ENCODE measurements at places on chromosomes 5 and 9. TPM values are rescaled to one million over a fixed set of nuclear protein-coding genes. Genes with fewer than 3 reads are reported as not detected.

Gene AP3B1
- total RNA-seq, result 30.6 TPM

Gene STKLD1
- total RNA-seq, result 1.2 TPM

Gene GCNT4
- total RNA-seq, result 0.16 TPM

Gene SLC36A2
- not detected for total RNA-seq

Gene CENPK
- 30.9 TPM for total RNA-seq

Gene SLC6A7
- not detected for total RNA-seq

Gene PCDHA12
- 3.2 TPM for total RNA-seq

Gene BASP1
- 240 TPM for total RNA-seq

Gene ANKDD1B
- total RNA-seq, result not detected

Gene FBXO10
- total RNA-seq, result 7.2 TPM

Gene EQTN
- total RNA-seq, result not detected

Gene SLC34A1
- total RNA-seq, result not detected

Gene PDE6A
- total RNA-seq, result 0.24 TPM

Gene SLC22A5
- total RNA-seq, result 61.5 TPM

Gene TMEM252
- not detected for total RNA-seq

Gene PCDHB13
- 0.08 TPM for total RNA-seq

Gene BTNL9
- 0.77 TPM for total RNA-seq

Gene ARL14EPL
- total RNA-seq, result 0.43 TPM

Gene PCDHB7
- total RNA-seq, result not detected

Gene ZNF462
- total RNA-seq, result 3.3 TPM

Gene MEIKIN
- not detected for total RNA-seq

Gene CCNB1
- total RNA-seq, result 255 TPM

Gene ADAMTS2
- total RNA-seq, result 0.10 TPM

Gene SLC36A3
- total RNA-seq, result not detected

Gene CSF1R
- 0.22 TPM for total RNA-seq

Gene ZNF300
- 2.2 TPM for total RNA-seq

Gene TTC16
- total RNA-seq, result 0.03 TPM

Gene INPP5E
- 17.4 TPM for total RNA-seq

Gene CCNJL
- total RNA-seq, result 11.1 TPM

Gene HMGCS1
- 56.8 TPM for total RNA-seq

Gene LCN15
- total RNA-seq, result not detected

Gene MXD3
- total RNA-seq, result 19.0 TPM

Gene RGS3
- 17.1 TPM for total RNA-seq

Gene AGXT2
- total RNA-seq, result not detected

Gene HAPLN1
- total RNA-seq, result not detected

Data from A549 treated with Hydrocortisone at 1 μM for 4 hours (cell line).